H1 (cell line): ENCODE measurements at places on chromosomes 4 and X. TPM values are rescaled to one million over a fixed set of nuclear protein-coding genes. Genes with fewer than 3 reads are reported as not detected.

DGKK gene
- 17.7 and 19.2 TPM in 2 replicates for total RNA-seq

DNA sequence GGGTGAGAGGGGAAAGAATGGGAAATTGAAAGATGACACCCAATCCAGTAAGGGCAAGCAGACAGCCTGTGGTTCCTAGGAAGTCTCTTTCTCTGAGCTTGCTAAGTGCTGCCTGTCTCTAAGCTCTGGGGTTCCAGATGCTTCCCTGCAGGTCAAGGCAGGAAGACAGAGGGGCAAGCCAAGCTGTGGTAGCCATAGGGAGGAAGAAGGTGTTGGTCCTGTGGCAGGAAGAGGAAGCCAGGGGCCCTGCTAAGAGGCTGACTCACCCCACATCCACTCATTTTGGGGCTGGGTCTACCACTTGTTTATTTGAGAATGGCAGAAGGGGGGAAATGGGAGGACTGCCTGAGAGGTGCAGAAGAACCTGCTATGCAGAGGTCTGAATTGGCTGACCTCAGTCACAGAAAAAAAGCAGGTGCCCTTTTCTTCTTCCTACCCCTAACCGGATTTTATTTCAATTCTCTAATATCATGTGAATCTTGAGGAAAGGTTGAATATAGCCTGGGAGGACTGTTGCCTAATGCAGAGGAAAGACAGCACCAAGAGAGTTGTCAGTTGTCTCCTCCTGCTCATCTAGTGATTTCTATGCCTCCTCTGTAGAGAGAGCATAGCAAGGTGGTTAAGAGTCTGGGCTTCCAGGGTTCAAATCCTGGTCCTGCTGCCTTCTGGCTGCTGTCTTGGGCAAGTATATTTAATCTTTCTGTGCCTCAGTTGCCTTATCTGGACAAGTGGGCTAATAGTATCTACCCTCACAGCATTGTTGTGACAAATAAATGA is 27.4 kb downstream of the HOPX start:
- no peak for DNase-seq

- no peak for DNase-seq
Observed at GRCh38 chrX:14964500-14964899, 91.3 kb downstream of the MOSPD2 start.

DNA sequence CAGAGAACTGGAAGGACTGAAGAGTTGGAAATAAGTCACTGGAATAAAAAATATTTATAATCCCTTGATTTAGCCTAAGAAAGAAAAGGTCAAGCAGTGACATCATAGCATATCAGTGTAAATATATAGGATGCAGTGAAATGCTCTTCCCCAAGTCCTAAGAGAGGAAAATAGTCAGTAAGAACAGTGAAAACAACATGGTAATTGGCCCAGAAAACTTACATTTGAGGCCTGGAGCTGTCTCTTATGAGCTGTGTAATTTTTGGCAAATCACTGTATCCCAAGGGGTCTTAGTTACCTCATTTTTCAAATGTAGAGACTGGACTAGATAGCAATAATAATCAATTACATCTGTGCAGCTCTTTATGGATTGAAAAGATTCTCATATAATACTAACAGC is 255.7 kb upstream of the AR start:
- DNase-seq, result no peak

GRCh38 chrX:129721870-129722269 is 16.9 kb upstream of the XPNPEP2 start:
- no peak for DNase-seq

DNA sequence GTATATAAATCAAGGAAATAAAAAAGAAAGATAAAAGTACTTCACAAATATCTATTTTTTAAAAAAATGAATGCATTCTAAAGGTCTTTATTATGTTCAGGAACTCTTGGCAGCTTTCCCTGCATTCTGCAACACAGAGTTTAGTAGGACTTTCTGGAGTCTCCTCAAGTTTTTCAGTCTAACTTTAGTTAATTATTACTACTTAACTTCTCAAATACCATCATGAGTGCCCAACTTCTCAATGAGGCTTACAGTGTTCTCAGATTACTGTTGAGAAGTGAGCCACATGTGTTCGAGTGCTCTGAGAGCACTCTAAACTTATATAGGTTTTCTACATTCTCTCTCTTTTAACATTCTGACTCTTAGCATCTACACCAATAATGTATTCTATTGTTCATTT is 1852.9 kb upstream of the PCDH10 start:
- DNase-seq, result no peak

DNA sequence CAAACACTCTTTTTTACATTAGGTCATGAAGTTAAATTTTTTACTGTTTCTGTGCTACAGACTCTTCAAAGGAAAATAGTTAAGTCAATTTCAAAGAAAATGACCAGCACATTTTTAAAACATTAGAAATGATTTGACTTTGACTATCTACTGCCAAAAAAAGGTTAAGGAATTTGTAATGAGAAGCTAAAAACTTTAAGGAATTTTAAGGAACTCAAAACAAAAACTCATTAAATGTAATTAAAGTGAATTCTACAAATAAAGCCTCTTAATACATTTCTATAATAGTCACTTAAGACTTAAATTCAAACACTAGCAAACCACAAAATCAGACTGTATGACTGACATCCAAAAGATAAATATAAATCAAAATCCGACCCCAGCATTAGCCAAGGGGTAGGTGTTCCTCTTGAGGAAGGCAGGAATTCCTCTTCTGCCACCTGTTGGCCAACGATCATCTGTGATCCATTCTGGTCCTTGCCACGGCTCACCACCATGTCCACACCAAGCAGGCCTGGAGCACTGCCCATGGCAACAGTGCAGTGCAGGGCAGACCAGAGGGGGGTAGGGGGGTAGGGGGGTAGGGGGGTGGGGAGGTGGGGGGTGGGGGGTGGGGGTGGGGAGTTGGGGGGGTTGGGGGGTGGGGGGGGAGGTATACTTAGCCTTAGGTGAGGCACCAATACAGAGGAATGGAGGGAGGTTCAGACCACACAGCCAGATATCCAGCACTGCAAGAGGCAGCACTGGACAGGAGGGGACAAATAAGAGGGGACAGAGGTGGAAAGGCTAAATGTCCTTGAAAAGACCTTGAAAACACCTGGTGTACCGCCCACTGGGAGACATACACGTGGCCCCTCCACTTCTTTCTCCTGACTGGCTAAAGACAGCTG is 287.4 kb downstream of the CHIC1 start:
- no peak for DNase-seq

FBXL5 gene
- 62.7 and 62.8 TPM in 2 replicates for total RNA-seq

- no peak for DNase-seq
Observed at GRCh38 chrX:46819136-46819535, 17.7 kb upstream of the RP2 start.

GRCh38 chr4:24070117-24070516 is 180.3 kb upstream of the PPARGC1A start:
- no peak for DNase-seq

DNA sequence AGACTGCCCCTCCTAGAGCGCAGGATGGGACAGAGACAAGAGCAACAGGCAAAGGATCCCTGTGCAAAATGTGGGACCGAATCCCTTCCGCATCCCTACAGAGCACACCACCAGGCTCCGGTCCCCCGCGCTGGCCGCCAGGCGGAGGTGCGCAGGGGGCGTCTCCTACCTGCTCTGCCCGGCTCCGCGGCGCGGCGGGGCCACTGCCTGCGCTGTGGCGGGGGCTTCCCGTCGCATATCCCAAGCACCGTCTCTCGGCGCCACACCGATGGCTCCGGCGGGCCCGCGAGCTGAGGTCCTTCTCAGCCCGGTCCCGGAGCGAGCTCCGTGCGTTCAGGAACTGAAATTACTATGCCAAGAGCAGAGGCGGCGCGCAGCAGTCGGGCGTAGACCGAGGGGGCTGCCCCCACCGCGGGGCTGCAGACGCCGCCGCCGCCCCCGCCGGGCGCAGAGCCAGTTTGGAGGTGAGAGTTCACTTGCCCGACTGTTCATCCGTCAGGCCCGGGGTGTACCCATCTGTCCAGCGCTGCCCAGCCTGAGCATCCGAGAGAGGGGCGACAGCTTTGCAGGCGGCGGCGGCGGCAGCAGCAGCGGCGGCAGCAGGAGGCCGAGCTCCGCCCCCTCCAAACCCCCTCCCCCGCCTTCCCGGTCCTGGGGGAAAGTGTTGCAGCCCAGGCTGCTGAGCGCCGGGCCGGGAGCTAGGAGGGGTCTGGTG is at the start of gene GPRIN3:
TSS of gene GPRIN3 (minus strand) at position 355 of the 715 bp plus-strand sequence. CDS start 57,690 bp downstream, outside the sequence.
- DNase-seq, result no peak
